CD4-positive, alpha-beta memory T cell (primary cell): ENCODE measurements at places on chromosomes 11 and 22. TPM values are rescaled to one million over a fixed set of nuclear protein-coding genes. Genes with fewer than 3 reads are reported as not detected.

GRCh38 chr11:116114198-116114651 is 610.0 kb upstream of the CADM1 start:
- H3K27ac ChIP-seq: no peak overlapping the region
- DNase-seq: no peak
- no peaks in the 10 kb centered on the region for H3K27me3 ChIP-seq

The CDC45 gene
- total RNA-seq: 0.64 TPM

DNA sequence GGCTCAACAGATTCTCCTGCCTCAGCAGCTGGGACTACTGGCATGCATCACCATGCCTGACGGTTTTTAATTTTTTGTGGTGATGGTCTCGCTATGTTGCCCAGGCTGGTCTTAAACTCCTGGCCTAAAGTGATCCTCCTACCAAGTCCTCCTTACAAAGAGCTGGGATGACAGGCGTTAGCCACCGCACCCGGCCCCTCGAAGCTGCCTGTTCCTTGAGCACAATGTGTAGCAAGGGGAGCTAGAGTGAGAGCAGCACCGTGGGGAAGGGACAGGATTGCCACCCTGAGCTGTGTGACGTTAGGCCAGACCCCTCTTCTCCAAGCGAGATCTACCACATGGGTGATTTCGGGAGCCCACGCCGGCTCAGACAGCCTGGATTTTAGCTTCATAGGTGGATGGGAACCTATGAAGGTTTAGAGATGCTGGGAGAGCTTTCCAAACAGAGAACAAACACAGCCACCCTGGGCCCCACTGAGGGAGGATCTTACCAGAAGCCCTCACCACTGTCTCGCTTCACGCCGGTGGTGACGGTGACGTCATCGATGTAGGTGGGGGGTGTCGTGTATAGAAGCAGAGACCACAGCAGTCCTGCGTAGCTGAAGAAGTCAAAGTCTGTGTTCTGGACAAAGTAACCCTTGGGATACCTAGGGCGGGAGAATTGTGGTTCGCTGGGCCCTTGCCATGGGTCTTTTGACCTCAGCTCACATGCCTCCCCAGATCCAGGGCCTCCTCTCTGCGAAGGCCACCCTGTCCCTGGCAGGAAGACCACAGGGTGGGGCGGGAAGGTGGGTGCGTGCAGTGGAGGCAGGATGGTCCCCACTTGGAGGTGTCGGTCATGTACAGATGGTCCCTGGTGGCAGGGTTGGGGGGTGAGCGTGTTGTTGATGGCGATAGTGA is 23.1 kb downstream of the RGL4 start:
- no peak for DNase-seq
- no peak overlapping the region for H3K27ac ChIP-seq
- H3K4me1 ChIP-seq: peaks cover 21% of the 10 kb centered on the region
- H3K4me3 ChIP-seq: no peak overlapping the region
- no peaks in the 10 kb centered on the region for H3K27me3 ChIP-seq

The DBX1 gene
- not detected for total RNA-seq

DNA sequence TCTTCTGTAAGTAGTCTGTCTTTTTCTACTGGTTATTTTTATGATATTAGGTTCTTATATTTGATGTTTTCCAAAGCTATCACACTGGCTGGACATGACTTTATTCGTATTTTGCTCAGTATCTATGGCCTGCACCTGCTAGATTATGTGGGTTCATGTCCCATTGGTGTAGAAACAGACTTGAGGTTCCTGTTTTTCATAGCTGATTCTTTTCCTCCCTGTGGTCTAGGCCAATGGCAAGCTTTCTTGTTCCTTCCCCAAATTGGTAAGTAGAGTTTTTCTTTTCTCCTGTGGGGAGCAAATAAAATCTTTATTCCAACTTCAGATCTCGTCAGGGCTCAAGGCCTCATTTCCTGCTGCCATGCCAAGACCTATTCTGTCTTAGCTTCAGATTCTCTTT is 30.2 kb upstream of the SWAP70 start:
- no peak overlapping the region for H3K27ac ChIP-seq
- DNase-seq: no peak
- no peaks in the 10 kb centered on the region for H3K36me3 ChIP-seq
- H3K27me3 ChIP-seq: no peaks in the 10 kb centered on the region
- no peak overlapping the region for H3K4me3 ChIP-seq
- no peaks in the 10 kb centered on the region for H3K4me1 ChIP-seq

- no peaks in the 10 kb centered on the region for H3K4me1 ChIP-seq
- no peak overlapping the region for H3K4me3 ChIP-seq
- H3K27me3 ChIP-seq: no peaks in the 10 kb centered on the region
Observed at GRCh38 chr11:27116684-27117083, 76.1 kb downstream of the BBOX1 start.

The PDE3B gene
- total RNA-seq: 222 TPM

- H3K27ac ChIP-seq: no peak overlapping the region
- no peak overlapping the region for H3K4me3 ChIP-seq
- DNase-seq: no peak
- peaks cover 42% of the 10 kb centered on the region for H3K4me1 ChIP-seq
- no peaks in the 10 kb centered on the region for H3K36me3 ChIP-seq
Observed at GRCh38 chr11:110349138-110349996, 53.0 kb upstream of the RDX start.

DNA sequence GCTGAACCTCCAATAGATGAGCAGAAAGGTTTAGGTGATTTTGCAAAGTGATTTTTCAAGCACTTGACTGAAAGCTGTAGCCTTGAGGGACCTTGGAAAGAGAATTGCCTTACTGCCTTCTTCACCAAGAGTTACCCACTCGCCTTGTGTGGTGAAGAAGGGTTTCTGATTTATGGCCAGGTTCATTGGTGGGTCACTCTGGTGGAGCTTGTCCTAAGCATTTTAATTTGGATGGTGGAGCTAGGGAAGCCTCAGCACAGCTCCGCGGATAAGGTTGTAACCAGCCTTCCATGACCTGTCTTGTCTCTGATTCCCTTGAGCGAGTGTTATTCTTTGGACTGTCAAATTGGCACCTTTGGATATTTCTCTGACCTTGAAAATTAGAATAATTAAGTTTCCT is 226.4 kb downstream of the FAT3 start:
- H3K27me3 ChIP-seq: no peaks in the 10 kb centered on the region
- no peaks in the 10 kb centered on the region for H3K4me1 ChIP-seq
- H3K27ac ChIP-seq: no peak overlapping the region
- DNase-seq: no peak
- H3K4me3 ChIP-seq: no peak overlapping the region
- H3K36me3 ChIP-seq: no peaks in the 10 kb centered on the region

The OR10D3 gene
- total RNA-seq: not detected

The FKBP2 gene
- total RNA-seq: 41.4 TPM

The MRGPRX3 gene
- total RNA-seq: not detected

The MUC5B gene
- total RNA-seq: not detected

The CHST1 gene
- not detected for total RNA-seq

The CARD18 gene
- not detected for total RNA-seq

DNA sequence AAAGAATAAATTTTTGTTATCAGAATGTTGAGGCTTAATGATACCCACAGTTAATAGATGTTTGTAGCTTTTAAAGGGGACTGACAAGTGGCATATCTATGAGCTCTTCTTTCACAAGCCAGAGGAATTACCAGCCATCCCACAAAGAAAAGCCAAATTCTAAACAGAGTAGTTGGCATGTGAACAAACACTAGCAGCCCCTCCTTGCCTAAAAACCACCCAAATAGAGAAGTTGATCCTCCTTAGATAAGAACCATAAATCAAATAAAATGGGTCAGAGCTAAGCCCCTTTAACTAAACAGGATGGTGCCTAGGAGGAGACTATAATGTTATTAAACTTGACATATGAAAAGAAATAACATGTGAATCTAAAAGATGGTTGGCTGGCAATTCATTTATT is 11.4 kb downstream of the LPXN start:
- peaks cover 82% of the 10 kb centered on the region for H3K4me1 ChIP-seq
- H3K36me3 ChIP-seq: peaks cover 21% of the 10 kb centered on the region
- DNase-seq: no peak
- no peaks in the 10 kb centered on the region for H3K27me3 ChIP-seq
- no peak overlapping the region for H3K4me3 ChIP-seq

The PRDM11 gene
- total RNA-seq: 8.5 TPM

The CEP126 gene
- 2.4 TPM for total RNA-seq

The CHRM1 gene
- not detected for total RNA-seq

The COMT gene
- 39.2 TPM for total RNA-seq

The PGAP2 gene
- total RNA-seq: 20.7 TPM

DNA sequence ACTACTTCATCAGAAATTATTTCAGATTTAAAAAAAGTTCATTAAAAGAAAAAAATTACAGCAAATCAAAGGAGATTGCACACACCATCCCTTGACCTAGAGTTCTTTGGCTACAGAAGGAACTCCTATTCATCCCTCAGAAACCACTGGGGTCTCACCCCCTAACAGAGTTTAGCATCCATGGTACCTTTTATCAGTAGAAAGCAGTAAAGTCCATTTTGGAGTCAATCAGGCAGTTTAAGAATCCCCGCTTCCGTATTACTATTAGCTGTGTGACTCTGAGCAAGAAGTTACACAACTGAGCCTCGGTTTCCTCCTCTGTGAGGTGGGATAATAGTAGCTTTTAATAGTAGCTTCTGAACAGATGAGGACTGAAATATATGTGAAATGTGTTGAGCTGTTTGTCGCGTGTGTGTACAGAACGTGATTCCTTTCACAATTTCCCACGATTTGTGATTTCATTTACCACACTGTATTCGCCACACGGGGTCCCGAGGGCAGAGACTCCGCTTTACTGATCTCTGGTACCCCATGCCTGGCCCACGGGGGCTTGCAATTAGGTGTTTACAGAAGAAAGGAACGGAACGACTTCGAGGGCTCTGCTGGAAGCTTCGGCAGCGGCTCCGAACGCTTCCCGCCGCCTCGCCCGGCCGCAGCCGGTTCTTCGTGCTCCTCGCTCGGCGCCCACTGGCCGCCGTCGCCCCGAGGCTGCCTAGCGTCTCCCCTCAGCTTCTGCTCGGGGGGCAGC is 72.5 kb upstream of the ZBED5 start:
- H3K4me3 ChIP-seq: peak overlapping the region; percentile 46
- no peaks in the 10 kb centered on the region for H3K36me3 ChIP-seq
- H3K27me3 ChIP-seq: peaks cover 23% of the 10 kb centered on the region
- H3K27ac ChIP-seq: no peak overlapping the region
- peak; percentile 21 for DNase-seq
- peaks cover 20% of the 10 kb centered on the region for H3K4me1 ChIP-seq

The HPS5 gene
- total RNA-seq: 22.1 TPM

The C1QTNF4 gene
- 0.61 TPM for total RNA-seq

- DNase-seq: no peak
- H3K27me3 ChIP-seq: no peaks in the 10 kb centered on the region
- no peak overlapping the region for H3K4me3 ChIP-seq
- H3K4me1 ChIP-seq: no peaks in the 10 kb centered on the region
- no peak overlapping the region for H3K27ac ChIP-seq
- no peaks in the 10 kb centered on the region for H3K36me3 ChIP-seq
Observed at GRCh38 chr11:26204101-26204500, 127.8 kb upstream of the ANO3 start.

DNA sequence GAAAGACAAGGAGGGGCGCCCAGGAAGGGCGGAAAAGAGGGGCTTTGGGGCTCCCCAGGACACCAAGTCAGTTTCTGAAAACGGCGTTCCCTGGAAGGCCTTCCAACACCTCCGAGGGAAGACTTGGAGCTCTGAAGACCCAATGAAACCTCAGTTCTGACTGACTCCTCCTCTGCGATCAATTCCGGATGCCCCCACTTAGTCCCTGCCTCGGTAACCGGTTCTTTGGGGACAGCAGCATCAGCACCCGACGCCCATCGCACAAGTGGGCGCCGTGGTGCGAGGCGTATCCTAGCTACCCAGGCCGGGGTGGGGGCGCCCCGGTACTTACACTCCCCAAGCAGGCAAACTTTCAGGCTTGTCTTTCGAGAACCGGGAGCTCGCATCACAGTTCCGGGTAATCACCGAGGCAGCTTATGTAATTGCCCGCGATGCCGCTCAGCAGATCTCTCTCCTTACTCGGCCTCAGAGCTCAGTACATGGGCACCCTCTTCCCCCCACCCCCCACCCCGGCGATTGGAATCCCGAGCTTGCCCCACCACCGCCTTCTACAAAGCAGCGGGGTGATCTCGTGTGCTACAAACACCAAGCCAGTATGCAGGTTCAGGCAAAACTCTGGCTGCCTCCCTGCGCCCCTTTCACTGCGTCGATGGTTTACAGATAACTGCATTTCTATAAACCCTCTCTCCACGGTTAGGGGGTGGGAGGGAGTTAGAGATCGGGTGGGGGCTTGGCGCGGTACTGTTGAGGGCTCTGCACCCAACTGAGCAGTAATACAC is 2.0 kb downstream of the TENM4 start:
- no peaks in the 10 kb centered on the region for H3K4me1 ChIP-seq
- H3K27ac ChIP-seq: no peak overlapping the region
- DNase-seq: no peak
- peaks cover 4% of the 10 kb centered on the region for H3K27me3 ChIP-seq
- no peaks in the 10 kb centered on the region for H3K36me3 ChIP-seq
- H3K4me3 ChIP-seq: no peak overlapping the region

- H3K4me1 ChIP-seq: no peaks in the 10 kb centered on the region
- no peak overlapping the region for H3K27ac ChIP-seq
- H3K36me3 ChIP-seq: no peaks in the 10 kb centered on the region
- no peak for DNase-seq
- no peak overlapping the region for H3K4me3 ChIP-seq
Observed at GRCh38 chr22:11627798-11628650, 3900.0 kb upstream of the OR11H1 start.

DNA sequence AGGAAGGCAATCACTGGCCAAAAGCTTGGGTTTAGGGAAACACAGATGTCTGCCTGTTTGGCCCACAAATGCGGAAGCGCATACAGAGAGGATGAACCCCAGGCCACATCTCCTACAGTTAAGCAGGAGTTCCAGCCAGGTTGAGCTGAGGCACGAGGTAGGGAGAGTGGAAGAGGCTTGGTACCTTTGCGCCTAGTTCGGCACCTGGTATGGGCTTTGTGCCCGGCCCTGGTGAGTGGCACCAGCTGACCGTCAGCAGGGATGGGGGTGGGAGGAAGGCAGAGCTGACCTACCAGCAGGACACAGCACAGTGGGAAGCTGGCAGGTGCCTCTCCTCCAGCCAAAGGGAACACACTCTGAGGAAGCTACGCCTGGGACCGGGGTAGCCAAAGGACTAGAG is 57.6 kb downstream of the KCNC1 start:
- no peak for DNase-seq
- H3K4me1 ChIP-seq: no peaks in the 10 kb centered on the region
- H3K36me3 ChIP-seq: no peaks in the 10 kb centered on the region
- no peaks in the 10 kb centered on the region for H3K27me3 ChIP-seq
- no peak overlapping the region for H3K27ac ChIP-seq
